ENCODE measurements at places on chromosomes 5 and 9. TPM values are rescaled to one million over a fixed set of nuclear protein-coding genes. Genes with fewer than 3 reads are reported as not detected.

DNA sequence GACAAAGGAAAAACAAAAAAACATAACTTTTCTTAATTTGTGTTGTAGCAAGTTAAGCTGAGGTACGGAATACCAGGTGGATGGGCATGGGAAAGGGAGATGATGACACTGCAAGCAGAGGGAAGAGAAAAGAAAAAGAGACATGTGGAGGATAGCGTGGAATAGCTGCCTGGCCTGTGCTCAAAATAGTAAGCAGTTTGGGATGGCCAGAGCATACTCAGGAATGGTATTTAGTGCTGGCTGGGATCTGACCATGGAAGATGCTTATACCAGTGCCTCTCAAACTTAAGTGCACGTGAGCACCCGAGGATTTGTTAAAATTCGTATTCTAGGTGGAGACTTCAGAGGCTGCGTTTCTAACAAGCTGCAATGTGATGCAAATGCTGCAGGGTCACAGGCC is 41.3 kb downstream of the LNPEP start:
- H3K4me1 ChIP-seq: no peaks in the 10 kb centered on the region
- no peak for DNase-seq
- no peak overlapping the region for H3K27ac ChIP-seq
- H3K27me3 ChIP-seq: no peaks in the 10 kb centered on the region
- no peak overlapping the region for H3K4me3 ChIP-seq

- no peak overlapping the region for H3K4me3 ChIP-seq
- peaks cover 12% of the 10 kb centered on the region for H3K36me3 ChIP-seq
- H3K27me3 ChIP-seq: no peaks in the 10 kb centered on the region
- H3K4me1 ChIP-seq: peaks cover 3% of the 10 kb centered on the region
- no peak overlapping the region for H3K27ac ChIP-seq
- DNase-seq: no peak
Observed at GRCh38 chr9:127949827-127950512, 12.3 kb upstream of the DPM2 start.

- peaks cover 66% of the 10 kb centered on the region for H3K36me3 ChIP-seq
- no peaks in the 10 kb centered on the region for H3K4me1 ChIP-seq
- no peaks in the 10 kb centered on the region for H3K27me3 ChIP-seq
- DNase-seq: no peak
Observed at GRCh38 chr9:128610897-128611296, 45.8 kb downstream of the DYNC2I2 start.

DNA sequence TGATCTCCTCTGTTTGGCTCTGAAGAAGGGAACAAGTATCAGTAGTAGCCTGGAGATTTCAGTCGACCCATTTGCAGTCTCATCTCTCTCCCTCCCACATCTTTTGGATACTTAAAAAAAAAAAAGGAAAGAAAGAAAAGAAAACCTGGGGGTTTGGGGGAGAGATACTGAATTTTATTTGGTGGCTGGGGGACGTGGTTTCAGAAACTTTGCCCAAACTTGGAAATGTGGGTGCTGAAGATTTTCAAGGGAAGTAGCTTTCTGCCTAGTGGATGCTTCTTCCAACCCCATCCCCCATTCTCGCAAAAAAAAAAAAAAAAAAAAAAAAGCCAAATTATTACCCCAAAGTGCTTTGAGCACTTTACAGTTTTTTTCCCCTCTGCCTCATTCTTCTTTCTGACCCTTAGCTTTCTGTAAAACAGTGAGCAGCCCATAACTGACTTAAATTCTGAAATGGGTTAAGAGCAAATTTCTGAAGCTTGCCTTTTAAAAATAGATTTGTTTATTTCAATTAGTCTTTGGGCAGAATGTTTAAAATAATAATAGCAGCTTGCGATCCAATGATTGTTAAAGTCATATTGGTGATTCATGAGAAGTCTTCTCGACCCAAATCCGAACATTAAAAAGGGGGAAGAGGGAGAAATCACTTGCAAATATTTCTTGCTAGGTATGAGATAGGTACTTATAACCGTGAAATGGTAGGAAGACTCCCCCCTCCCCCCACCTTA is 894 bp downstream of the FST start:
- peak; percentile 10 for DNase-seq
- H3K4me1 ChIP-seq: peaks cover 7% of the 10 kb centered on the region
- H3K27me3 ChIP-seq: peaks cover 39% of the 10 kb centered on the region
- peak overlapping the region; percentile 49 for H3K4me3 ChIP-seq

DNA sequence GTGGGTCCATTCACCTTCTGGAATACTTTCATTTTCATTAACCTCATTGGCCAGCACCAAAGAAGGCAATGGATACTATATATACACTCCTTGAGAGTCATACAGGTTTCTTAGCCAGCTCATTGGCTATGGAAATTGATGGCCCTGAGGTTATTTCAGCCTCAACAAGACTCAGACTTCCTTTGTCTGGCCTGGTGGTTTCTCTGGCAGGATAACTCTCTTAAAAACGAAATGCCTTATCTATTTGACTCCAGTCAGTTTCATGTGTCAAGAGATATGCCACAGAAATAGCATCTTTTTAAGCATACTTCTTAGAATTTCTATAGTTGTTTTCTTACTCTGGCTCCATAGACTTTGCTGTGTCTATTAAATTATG is 28.9 kb downstream of the CDH9 start:
- H3K4me1 ChIP-seq: no peaks in the 10 kb centered on the region
- no peak overlapping the region for H3K4me3 ChIP-seq
- no peak for DNase-seq
- H3K36me3 ChIP-seq: no peaks in the 10 kb centered on the region
- H3K27ac ChIP-seq: no peak overlapping the region
- no peaks in the 10 kb centered on the region for H3K27me3 ChIP-seq

GRCh38 chr9:68851657-68852056 is 146.6 kb downstream of the PIP5K1B start:
- no peak for DNase-seq
- no peaks in the 10 kb centered on the region for H3K27me3 ChIP-seq
- no peak overlapping the region for H3K27ac ChIP-seq
- H3K4me3 ChIP-seq: no peak overlapping the region
- H3K36me3 ChIP-seq: no peaks in the 10 kb centered on the region

DNA sequence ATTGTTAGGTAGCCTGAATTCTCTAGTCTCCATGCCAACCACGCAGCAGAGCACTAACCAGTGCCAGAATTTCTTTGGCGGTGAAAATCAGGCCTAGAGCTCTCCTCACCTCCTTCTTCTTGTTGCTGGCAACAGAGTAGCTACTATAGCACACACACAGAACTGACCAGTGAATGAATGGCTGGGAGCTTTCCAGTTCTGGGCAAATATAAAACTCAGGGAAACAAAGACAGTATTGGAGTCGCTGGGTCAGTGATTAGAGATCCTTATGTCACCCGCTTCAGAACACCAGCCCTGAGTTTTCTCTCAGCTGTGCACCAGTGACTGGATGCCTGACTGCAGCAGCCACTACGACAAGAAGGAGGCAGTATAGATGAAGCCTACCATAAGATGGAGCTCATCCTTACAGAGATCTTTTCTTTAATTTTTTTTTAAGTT is 26.9 kb upstream of the FEM1C start:
- no peak overlapping the region for H3K4me3 ChIP-seq
- no peaks in the 10 kb centered on the region for H3K4me1 ChIP-seq
- H3K27ac ChIP-seq: no peak overlapping the region
- peak; percentile 20 for DNase-seq
- no peaks in the 10 kb centered on the region for H3K27me3 ChIP-seq
- H3K36me3 ChIP-seq: no peaks in the 10 kb centered on the region

GRCh38 chr5:35518104-35518503 is 99.6 kb upstream of the SPEF2 start:
- peak; percentile 5 for DNase-seq
- H3K36me3 ChIP-seq: no peaks in the 10 kb centered on the region
- no peak overlapping the region for H3K4me3 ChIP-seq
- no peaks in the 10 kb centered on the region for H3K4me1 ChIP-seq
- no peak overlapping the region for H3K27ac ChIP-seq

GRCh38 chr5:175658299-175659145 is 651 bp downstream of the HRH2 start:
- peak overlapping the region; percentile 86 for H3K27ac ChIP-seq
- peak overlapping the region; percentile 42 for H3K4me3 ChIP-seq
- H3K27me3 ChIP-seq: no peaks in the 10 kb centered on the region

DNA sequence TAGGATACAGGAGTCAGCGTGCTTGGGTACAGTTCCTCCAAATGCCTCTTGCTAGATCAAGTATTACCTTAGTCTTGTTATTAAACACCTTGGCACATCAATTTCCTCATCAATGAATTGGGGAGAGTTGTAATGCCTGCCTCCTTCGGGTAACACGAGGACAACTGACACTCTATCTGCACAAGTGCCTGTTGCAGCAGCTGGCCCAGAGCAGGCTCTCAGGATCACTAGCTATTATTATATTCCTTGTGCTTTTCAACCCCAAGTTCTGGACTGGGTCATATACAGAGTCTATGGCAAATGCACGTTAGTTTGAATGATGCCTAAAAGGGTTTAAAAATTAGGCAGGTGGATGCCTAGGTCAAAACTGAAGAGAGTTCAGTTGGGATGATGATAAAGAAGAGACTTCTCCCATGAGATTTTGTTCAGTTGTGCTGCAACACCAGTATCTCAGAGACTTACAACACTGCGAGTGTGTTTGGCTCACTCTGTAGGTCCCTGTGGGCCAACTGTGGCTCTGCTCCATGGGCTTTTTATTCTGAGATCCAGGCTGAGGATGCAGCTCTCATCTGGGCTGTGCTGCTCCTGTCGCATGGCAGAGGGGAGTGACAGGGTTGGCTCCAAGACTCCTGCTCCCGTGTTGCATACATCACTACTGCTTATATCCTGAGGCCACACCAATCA is 41.1 kb upstream of the TEX48 start:
- H3K36me3 ChIP-seq: no peaks in the 10 kb centered on the region
- no peak overlapping the region for H3K4me3 ChIP-seq
- H3K27ac ChIP-seq: no peak overlapping the region

STK10 gene
- total RNA-seq: 65.4 TPM

NPR3 gene
- 13.7 TPM for total RNA-seq

LCN2 gene
- total RNA-seq: 114 TPM

PPP3R2 gene
- not detected for total RNA-seq

ODF2 gene
- total RNA-seq: 34.4 TPM

MPDZ gene
- total RNA-seq: 62.7 TPM
